CD4-positive, alpha-beta T cell treated with Interferon alpha-2 for 1 hour (primary cell): ENCODE measurements at places on chromosomes 1 and 21.

GRCh38 chr1:173315296-173315695 lies 108.2 kb upstream of the TNFSF4 start:
- no peak for DNase-seq

DNA sequence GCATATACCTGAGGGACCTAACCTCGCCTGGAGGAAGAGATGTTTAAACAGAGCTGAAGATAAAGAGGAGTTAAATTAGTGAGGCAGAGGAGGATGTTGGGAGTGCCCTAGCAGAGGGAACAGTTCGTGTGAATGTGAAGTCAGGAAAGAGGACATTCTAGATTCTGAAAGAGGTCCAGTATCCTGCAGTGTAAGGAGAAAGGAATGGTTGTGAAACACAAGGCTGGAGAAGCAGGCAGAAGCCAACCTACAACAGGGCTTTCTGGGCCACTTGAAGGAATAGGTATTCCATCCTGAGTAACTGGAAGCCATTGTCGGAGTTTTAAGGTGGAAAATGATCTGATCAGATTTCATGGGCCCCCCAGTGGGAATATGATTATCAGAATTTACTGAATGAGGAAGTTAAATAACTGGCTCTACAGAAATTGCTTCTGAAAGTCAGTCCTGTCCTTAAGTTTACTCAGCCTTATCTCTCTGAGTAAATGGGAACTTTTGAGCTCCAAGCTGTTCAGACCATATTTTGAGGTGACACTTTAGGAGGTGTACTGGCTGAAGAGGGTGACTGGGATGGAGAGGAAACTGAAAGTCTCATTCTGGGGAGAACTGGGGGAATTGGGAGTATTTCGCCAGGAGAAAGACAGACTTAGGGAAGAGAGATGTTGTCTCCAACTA lies 24.4 kb upstream of the FAAH start:
- no peak for DNase-seq

DNA sequence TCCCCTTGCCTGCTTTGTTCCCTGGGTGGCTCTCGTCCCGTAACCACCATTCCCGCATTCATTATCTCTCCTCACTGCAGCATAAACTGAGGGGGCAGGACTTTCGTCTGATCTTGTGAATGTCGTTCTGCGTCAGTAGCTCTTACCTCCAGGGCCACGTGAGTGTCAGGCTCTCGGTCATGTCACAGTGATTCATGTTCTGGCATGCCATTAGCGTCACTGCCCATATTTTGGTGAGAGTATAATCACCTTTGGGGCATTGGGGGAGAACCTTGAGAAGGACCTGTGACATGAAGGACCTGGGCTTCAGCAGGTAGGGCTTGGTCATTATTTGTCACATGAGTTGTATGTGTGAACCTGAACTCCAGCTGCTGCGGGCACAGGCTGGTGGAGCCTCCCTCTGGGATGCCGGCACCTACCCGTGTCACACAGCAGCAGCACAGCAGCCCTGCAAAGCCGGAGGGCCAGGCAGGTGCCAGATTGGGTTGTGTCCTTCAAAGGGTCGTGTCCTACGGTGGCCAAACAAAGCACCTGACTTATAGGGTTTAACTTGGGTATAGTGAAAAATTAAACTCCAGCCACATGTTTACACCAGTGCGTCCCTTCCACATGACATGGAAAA lies 68.5 kb downstream of the BACE2 start:
- no peak for DNase-seq

DNA sequence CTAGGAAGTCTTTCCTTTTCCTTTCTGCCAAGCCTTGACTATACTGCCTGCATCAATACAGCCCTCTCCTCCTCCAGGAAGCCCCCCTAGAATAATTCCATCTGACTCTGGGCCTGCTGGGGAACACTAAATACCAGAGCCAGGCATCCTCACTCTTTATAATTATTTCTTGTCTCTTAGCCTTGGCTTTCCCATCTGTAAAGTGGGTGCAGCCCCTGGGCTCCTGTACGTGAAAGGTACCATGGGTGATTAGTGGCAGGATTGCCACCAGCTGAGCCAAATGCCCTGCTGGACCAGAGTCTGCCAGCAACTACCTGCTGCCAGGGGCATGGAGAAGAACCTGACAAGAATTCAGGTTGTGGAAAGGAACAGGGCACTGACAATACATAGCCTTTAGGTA lies 58.7 kb downstream of the LGR6 start:
- DNase-seq, result no peak
